ENCODE measurements at places on chromosomes 5 and 9.

GRCh38 chr9:130714586-130715110 lies 21.1 kb downstream of the EXOSC2 start:
- no peak for DNase-seq

- DNase-seq = no peak
Observed at GRCh38 chr9:35342221-35342958, 147.5 kb upstream of the RUSC2 start.

GRCh38 chr9:138074516-138074915 lies 196.9 kb downstream of the CACNA1B start:
- no peak for DNase-seq

DNA sequence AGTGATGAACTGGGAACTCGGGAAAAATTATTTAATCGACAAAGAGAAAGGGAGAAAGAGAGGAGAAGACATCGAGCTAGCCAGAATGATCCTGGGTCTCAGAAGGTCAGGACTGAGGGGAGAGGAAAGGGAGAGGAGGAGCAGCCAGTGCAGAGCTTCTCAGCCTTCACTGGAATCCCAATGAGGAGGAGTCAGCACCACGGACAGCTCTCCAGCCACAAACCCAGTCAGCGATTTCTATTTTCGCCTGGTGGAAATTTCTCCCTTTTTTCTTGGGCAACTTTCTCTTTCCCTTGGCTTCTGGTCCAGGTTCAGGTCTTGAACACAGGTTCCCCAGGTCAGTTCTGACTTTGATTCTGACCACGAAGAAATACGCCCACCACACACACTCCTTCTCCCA lies 1.6 kb upstream of the BRINP1 start:
- DNase-seq = peak; percentile 63

- DNase-seq = no peak
Observed at GRCh38 chr9:70971723-70972122, 149.7 kb downstream of the TRPM3 start.
